ENCODE measurements at places on chromosomes 7 and 10. TPM values are rescaled to one million over a fixed set of nuclear protein-coding genes. Genes with fewer than 3 reads are reported as not detected.
A peak's percentile ranks its signal among the peaks of the same experiment; 100 is the strongest.

Gene MET
- 1.5 TPM for total RNA-seq

Gene ALOX5
- total RNA-seq = 0.21 TPM

DNA sequence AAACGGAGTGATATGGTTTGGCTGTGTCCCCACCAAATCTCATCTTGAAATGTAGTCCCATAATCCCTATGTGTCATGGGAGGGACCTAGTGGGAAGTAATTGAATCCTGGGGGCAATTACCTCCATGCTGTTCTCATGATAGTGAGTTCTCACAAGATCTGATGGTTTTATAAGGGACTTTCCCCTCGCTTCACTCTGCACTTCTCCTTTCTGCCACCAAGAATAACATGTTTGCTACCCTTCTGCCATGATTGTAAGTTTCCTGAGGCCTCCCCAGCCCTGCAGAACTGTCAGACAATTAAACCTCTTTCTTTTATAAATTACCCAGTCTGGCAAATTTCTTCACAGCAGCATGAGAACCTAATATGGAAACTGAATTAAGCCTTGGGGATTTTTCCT, 19.1 kb downstream of the FAM3C start:
- DNase-seq = no peak

DNA sequence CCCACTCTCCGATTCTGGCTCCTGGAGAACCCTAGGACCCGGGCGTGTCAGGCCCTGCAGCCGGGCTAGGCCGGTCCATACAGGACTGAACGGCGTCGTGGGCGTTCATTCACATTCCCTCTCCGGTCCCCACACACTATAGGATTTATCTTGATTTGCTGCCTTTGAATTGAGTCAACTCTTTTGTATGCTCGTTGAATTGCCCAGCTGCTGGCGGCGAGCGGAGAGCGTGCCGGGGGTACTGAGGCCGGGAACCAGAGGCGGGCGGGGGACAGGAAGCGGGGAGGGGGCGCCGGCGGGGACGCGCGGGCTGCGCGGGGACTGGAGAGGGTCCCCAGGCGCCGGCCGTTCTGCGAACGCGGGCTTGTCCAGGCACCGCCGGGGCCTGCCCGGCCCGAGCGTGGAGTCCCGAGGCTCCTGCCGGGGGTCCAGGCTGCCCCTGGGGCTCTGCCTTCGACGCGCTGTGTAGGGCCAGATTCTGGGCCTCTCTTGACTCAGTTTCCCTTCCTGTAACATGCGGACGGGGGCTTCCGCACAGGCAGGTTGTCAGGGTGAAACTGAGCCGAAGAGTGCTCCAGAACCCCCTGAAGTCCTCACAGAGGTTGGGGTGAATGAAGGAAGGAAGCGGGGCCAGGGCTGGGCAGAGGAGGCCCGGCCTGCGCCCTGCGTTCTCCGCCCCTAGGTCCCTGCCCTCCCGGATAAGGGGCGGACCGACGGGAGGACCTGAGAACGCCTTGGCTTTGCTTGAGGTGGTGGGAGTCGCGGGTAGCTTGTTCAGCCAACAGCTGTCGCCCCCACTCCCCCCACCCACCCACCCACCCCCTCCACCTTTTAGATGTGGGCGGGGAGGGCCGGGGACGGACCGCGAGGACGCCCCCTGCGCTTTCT, 769 bp upstream of the ELFN1 start:
- DNase-seq = no peak

Gene RPEL1
- total RNA-seq = not detected

Gene HTR7
- total RNA-seq = not detected

- DNase-seq = no peak
These were observed 117.0 kb downstream of the LHFPL3 start for GRCh38 chr7:104445393-104445792.

DNA sequence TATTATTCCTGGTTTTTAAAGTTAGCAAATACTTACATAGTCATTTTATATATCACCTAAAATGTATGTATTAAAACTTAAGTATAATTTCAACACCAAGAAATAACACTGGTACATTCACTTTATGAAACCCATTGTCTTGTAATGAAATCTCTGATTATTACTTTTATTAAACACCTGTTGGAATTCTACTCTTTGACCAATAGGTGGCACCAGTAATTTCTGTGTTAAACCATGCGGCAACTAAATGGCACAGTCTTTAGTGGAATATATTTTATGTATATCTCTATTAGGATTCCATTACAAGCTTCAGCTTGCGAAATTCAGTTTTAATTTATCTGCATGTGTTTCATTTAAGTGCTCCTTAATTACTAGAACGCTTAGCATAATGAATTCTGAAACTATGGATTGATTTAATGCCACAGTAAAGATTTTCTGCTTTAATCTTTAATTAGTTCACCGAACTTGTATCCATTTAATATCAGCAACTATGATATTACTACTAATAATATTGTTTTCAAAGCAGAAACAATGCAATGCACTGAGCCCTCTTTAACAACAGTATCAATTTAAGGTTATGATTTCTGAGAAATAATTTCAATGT, 181.3 kb downstream of the MAGI2 start:
- DNase-seq = no peak

DNA sequence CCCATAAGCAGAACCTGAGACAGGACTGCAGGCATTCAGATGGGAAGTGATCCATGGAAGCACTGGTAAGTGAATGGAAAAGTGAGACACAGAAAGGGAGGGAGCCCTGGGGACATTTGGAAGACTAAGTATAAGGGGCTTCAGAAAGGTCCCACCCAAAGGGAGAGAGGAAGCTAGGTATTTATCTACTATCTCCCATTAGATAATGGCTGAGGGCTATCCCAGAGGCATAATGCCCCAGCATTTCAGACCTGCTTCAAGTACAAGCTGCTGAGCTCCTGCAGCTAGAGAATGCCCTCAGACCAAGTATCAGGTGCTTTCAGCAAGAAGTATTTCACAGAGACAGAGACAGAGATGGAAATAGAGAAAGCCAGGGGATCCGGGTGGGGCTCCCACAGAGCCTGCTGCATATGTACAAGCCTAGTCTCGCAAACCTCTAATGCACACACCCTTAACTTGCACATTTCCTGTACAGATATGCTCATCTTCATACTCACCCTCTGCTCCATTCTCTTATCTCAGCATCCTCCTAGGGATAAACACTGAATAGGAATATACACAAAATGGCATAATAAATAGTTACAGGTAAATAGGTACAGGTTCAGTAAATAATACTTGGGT, 20.2 kb downstream of the KDM7A start:
- DNase-seq = no peak

- DNase-seq = no peak
These were observed 100.7 kb downstream of the OSBPL3 start for GRCh38 chr7:24879291-24879690.

Gene DKK1
- total RNA-seq = not detected

GRCh38 chr10:16520900-16521299, 779 bp downstream of the C1QL3 start:
- DNase-seq = peak; percentile 11

DNA sequence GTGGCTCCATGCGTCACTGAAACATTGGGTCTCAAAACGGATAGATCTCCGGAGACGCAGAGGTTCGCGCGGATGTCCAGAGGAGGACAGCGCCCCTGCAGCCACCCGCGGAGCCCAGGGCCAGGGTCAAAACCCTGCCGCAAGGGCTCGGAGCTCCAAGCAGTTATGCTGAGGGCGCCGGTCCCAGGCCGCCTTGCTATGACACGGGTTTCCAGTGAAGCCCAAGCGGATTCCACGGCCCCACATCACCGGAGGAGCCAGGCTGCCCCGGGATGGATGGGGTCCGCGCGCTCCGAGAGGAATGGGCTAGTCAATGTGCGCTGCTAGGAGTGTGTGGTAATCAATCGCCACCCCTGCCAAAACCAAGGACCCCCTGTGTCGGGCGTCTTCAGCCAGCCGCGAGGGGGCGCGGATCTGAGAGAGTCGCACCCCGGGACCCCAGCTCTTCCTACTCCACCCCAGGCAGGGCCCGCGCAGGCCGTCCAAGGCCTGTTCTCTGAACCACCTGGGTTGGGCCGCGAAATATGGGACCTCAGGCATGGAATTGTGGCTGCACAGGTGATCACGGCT, 5.6 kb upstream of the EMX2 start:
- DNase-seq = no peak

DNA sequence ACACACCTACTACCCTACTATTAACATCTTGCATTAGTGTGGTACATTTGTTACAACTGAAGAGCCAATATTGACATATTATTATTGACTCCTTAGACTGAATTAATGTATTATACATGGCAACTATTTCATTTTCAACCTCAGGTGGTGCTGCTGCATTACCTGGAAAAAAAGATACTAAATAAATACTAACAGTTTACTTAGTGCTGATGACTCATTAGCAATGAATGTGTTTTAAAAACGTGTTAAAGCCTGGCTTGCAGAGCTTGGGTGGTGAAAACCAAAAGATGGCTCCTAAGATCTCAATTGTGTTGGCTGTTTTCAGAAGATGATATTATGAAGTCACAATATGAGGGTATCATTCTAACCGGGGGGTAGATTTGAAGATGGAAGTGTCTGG, 34.8 kb downstream of the CFAP43 start:
- DNase-seq = no peak

- no peak for DNase-seq
These were observed 80.5 kb downstream of the LYZL1 start for GRCh38 chr10:29369419-29369818.

DNA sequence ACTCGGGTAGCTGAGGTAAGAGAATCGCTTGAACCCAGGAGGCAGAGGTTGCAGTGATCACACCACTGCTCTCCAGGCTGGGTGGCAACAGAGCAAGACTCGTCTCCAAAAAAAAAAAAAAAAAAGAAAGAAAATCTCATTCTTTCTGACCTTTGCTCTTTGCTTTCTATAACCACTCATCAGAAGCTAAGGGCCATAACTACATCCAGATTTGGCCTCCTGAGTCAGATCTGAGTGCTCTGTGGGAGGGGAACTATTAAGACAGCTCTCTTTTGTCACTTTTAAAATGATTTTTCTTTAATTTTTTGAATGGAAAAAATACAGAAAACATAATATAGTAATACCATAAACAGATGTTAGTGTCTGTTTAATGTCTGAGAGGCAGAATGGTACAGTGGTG, 210.1 kb downstream of the KIAA1217 start:
- no peak for DNase-seq

Gene TMEM229A
- total RNA-seq = not detected

GRCh38 chr10:111989136-111989911, 194.2 kb downstream of the GPAM start:
- no peak for DNase-seq

GRCh38 chr10:91493313-91493712, 83.2 kb downstream of the HECTD2 start:
- no peak for DNase-seq

DNA sequence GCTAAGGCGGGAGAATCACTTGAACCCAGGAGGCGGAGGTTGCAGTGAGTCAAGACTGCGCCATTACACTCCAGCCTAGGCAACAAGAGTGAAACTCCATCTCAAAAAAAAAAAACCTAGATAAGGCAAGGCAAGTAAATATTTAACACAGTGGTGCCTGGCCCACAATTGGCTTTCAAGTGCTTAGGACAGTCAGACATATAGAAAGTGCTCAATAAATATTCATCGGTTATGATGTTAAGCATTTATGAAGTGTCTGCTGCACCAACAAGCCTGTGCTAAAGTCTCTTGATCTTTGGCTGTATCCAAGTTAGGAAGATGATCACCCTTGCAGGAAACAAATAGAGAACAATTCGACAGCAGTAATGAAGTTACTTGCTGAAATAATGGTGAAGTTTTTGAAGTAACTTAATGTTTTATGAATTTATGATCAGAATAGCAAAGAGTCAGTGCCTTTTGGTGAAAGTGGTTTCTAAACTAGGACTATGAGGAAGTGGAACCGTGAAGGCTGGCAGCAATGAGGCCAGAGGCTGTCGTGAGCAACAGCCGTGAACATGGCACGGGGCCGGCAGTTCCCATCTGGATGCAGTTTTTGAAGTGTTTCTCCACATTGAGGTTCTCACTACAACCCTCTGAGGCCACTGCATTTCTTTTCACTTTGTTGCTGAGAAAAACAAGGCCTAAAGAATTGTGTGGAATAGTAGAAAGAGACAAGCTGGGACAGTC, 48.1 kb upstream of the GATA3 start:
- DNase-seq = no peak

- no peak for DNase-seq
These were observed 152.5 kb upstream of the YAE1 start for GRCh38 chr7:39413636-39414223.

- DNase-seq = no peak
These were observed 6.9 kb downstream of the TMEM236 start for GRCh38 chr10:17758896-17759295.
